ENCODE measurements at places on chromosomes 5 and 9. TPM values are rescaled to one million over a fixed set of nuclear protein-coding genes. Genes with fewer than 3 reads are reported as not detected.

SPACA9 gene
- 14.7 TPM for total RNA-seq

POU5F2 gene
- 0.59 TPM for total RNA-seq

CTSL gene
- 41.3 TPM for total RNA-seq

SLC35D2 gene
- total RNA-seq: 10.9 TPM

HARS2 gene
- total RNA-seq: 37.2 TPM

SLC6A7 gene
- total RNA-seq: not detected

C1QTNF3 gene
- total RNA-seq: 7.9 TPM

RORB gene
- 0.04 TPM for total RNA-seq

DNAH5 gene
- not detected for total RNA-seq

MEIKIN gene
- total RNA-seq: not detected

ZSWIM6 gene
- total RNA-seq: 7.1 TPM

PRSS3 gene
- total RNA-seq: 58.3 TPM

PCA3 gene
- total RNA-seq: not detected

MAP1B gene
- total RNA-seq: 98.0 TPM

RASGRF2 gene
- 1.0 TPM for total RNA-seq

DDX4 gene
- not detected for total RNA-seq

IL7R gene
- total RNA-seq: 1.4 TPM

ADGRD2 gene
- 0.20 TPM for total RNA-seq

GRCh38 chr5:159073026-159073425 lies 26.7 kb downstream of the EBF1 start:
- no peak for DNase-seq

DNA sequence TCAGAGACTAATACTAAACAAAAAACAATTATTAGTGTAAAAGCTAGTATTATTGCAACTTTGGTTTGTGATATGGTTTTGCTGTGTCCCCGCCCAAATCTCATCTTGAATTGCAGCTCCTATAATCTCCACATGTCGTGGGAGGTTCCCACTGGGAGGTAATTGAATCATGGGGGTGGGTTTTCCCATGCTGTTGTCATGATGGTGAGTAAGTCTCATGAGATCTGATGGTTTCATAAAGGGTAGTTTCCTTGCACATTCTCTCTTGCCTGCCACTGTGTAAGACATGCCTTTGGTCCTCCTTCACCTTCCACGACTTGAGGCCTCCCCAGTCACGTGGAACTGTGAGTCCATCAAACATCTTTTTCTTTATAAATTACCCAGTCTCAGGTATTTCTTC lies 325.9 kb upstream of the DAB2 start:
- DNase-seq: no peak

DNA sequence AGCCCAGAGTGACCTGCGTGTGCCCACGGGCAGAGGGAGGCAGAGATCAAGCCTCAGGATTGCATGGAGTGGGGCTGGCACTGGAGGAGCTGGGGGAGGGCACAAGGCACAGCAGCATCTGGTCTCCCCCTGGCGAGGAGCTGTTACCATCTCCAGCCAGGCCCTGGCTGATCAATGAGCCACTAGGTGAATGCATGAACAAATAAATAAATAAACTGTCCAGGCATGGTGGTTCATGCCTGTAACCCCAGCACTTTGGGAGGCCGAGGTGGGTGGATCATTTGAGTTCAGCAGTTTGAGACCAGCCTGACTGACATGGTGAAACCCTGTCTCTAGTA lies 14.3 kb upstream of the PSMB7 start:
- no peak for DNase-seq

- DNase-seq: no peak
Observed at GRCh38 chr5:78527925-78528324, 120.6 kb downstream of the LHFPL2 start.

- no peak for DNase-seq
Observed at GRCh38 chr5:170429014-170429413, 39.8 kb upstream of the KCNMB1 start.

- DNase-seq: no peak
Observed at GRCh38 chr5:121962347-121962670, 534 bp downstream of the SRFBP1 start.

- no peak for DNase-seq
Observed at GRCh38 chr9:109733690-109734089, 46.3 kb upstream of the PALM2AKAP2 start.

DNA sequence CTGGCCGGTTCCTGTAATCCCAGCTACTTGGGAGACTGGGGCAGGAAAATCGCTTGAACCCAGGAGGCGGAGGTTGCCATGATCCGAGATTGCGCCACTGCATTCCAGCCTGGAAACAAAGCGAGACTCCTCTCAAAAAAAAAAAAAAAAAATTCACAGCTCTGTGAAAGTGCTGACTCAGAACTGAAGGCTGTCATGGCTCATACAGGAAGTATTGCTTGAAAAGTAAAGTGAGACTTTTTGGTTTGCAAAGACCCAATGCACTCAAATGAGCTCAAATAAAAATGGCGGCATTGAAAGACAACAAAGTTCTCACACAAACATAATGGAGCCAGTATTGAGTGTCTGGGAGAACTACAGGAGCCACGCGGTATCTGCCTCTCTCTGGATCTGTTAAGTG lies 202.1 kb downstream of the FBXL7 start:
- no peak for DNase-seq

GRCh38 chr5:5644249-5644648 lies 221.8 kb downstream of the ICE1 start:
- DNase-seq: no peak

DNA sequence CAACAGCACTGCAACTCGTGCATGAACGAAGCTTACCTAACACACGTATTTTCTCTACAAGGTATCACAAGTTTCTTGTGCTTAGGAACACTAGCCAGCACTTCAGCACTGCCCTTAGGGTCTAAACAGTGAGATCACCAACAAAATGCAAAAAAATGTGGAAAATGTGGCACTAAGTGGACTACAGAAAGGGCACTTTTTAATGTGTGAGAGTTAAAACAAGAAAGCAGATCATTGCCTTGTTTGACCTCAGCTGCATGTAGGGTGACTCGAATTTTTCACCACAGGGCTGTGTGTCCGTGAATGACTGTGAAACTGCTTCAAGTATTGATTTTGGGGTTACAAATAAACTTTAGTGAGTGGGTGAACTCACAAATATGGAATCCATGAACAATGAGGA lies 90.5 kb downstream of the MARCHF3 start:
- no peak for DNase-seq

DNA sequence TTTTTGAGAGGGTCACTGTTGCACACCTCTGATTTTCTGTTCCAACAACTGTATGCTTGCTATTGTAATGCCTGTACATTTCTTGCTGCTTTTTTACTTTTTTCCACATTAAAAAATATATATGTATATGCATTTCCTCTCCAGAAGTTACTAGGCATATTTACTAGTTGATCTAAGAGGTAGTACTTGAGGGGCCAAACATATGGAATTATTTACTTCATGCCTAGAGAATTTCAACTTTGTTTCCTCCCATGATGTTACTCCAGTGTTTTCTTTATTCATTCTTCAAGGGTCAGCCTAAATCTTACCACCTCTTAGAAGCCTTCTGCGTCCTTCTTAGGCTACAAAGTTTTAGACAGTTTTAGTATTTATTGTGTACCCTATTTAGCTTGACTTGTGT lies 122.7 kb downstream of the NMUR2 start:
- DNase-seq: no peak

DNA sequence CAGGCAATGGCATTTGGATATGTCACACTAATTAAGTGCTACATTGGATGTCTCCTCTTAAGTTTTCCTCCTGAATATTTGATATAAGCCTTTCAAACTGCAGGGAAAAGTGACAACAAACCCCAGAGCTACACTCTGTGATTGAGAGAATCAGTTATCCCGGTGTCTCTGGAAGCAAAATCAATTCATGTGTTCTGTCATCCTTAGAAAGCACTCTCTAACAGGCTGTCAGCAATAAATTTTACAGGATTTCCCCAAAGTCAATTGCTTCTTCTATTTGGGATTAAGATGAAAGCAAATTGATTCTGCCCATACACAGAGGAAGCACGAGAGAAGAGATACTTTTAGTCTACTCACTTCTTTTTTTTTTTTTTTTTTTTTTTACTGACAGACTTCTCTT lies 332.4 kb downstream of the CDH18 start:
- DNase-seq: no peak

DNA sequence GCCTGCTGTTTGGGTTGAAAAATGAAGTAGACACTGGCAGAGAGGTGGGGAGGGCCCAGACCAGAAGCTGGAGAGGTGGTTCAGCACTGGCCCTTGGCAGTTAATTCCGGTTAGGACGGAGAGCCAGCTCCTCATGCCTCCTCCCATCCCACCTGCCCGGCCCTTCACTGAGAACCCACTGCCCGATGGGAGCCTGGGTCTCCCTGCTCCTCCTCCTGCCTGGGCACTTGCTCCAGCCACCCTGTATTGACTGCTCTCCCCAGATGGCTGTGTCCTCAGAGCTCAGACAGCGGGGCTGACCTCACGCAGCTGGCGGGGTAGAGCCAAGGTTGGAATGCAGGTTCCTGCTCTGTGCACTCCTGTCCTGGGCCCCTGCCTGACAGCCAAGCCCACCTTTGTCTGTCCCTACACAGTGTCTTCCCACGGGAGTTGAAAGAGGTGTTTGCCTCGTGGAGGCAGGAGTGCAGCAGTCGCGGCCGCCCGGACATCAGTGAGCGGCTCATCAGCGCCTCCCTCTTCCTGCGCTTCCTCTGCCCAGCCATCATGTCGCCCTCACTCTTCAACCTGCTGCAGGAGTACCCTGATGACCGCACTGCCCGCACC lies 114.7 kb downstream of the DAB2IP start:
- no peak for DNase-seq

GRCh38 chr9:5113523-5113922 lies 71.9 kb downstream of the INSL6 start:
- DNase-seq: no peak

- no peak for DNase-seq
Observed at GRCh38 chr9:89563571-89564345, 41.1 kb upstream of the GADD45G start.

GRCh38 chr5:74579215-74579614 lies 61.3 kb downstream of the ENC1 start:
- DNase-seq: no peak

DNA sequence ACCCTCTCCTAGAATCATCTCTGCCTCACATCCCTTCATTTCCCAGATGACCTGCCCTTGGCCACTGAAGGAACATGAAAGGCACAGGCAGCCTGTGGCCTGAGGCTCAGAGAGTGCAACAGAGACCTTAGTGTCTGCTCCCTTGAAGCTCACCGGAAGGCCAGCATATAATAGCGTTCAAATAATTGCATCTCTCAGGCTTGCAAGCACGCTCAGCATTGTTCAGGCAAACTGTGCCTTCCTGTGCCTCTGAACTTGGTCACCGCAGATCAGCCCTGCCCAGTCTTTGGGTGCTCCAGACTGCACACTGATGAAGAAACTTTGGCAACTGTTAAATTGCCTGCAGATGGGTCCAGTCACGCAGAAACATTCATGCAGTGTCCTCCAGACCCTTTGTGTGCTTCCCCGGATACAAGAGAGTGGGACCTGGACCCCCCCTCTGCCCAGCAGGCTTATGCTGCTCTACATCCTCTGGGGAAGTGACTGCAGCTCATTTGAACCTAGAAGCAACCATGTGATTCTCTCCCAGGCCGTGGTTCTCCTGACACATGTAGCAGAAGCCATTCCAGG lies 216.0 kb upstream of the ANKRD55 start:
- DNase-seq: no peak

DNA sequence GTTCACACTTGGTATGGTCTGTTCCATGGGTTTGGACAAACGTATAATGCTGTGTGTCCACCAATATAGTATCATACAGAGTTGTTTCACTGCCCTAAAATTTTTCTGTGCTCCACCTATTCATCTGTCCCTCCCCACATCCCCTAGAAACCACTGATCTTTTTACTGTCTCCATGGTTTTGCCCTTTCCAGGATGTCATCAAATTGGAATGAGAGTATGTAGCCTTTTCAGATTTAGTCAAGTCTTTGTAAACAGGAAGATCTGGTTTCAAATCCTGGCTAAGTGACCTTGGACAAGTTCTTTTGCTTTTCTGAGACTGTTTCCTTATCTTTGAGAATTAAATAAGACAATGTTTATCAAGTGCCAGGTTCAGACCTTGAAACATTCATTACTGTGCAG lies 13.2 kb upstream of the LVRN start:
- DNase-seq: no peak

DNA sequence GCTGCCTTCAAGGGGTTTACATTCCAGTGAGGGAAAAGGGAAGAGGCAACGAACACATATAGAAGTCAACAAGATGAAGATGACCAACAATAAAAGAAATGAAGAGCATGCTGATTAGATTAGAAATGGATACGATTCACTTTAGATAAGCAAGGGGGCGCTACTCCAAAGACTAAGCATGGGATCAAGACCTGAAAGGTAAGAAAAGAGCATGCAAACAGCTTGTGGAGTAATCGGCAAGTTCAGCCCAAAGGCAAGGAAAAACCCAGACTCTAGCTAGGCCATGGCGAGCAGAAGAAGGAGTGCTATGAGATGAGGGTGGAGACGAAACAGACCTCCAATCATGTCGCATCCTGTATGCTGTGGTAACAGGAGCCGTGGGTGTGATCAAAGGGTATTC lies 124.4 kb downstream of the FANCC start:
- no peak for DNase-seq

- DNase-seq: peak; percentile 84
Observed at GRCh38 chr9:129322641-129323375, 144.7 kb upstream of the IER5L start.

GRCh38 chr9:137417161-137418021 lies 5.6 kb downstream of the EXD3 start:
- DNase-seq: no peak

DNA sequence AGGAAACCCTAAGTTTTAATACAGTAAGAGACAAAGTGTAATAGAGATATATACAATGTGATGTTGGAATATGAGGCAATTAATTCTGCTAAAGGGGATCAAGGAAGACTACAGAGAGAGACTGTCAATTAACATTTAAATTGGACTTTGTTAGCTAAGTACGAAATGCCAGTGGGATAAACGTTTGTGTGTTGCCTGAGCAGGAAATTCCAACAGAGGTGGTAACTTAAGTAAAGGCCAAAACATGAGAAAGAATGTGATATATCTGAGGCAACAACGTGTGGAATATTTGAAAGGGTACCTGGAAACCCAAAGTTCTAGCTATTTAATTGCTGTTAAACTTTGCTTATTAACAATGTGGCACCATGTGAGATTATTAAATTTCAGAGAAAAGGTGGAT lies 1666.9 kb upstream of the WWC1 start:
- DNase-seq: no peak

GRCh38 chr9:122394265-122395125 lies 23.7 kb downstream of the PTGS1 start:
- DNase-seq: peak; percentile 86

DNA sequence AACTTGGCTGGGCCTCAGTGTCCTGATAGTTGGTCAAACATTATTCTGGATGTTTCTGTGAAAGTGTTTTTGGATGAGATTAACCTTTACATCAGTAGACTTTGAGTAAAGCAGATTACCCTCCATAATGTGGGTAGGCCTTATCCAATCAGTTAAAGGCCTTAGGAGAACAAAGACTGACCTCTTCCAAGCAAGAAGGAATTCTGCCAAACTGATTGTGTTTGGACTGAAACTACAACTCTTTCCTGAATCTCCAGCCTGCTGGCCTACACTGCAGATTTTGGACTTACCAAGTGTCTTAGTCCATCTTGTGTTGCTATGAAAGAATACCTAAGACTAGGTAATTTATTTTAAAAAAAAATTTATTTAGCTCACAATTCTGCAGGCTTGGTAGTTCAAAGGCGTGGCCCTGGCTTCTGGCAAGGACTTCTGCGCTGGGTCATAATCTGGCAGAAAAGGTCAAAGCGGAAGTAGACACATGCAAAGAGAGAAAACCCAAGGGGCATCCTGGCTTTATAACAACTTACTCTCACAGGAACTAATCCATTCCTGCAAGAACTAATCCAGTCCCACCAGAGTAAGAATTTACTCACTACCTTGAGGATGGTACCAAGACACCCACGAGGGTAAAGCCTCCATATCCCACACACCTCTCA lies 8.6 kb upstream of the ARHGEF37 start:
- DNase-seq: no peak
